Stimulated activated CD8-positive, alpha-beta memory T cell treated with anti-CD3 and anti-CD28 coated beads, Interleukin-7, amount 100 ng/mL, for 4 hours (primary cell): ENCODE measurements at places on chromosomes 3 and 15.

DNA sequence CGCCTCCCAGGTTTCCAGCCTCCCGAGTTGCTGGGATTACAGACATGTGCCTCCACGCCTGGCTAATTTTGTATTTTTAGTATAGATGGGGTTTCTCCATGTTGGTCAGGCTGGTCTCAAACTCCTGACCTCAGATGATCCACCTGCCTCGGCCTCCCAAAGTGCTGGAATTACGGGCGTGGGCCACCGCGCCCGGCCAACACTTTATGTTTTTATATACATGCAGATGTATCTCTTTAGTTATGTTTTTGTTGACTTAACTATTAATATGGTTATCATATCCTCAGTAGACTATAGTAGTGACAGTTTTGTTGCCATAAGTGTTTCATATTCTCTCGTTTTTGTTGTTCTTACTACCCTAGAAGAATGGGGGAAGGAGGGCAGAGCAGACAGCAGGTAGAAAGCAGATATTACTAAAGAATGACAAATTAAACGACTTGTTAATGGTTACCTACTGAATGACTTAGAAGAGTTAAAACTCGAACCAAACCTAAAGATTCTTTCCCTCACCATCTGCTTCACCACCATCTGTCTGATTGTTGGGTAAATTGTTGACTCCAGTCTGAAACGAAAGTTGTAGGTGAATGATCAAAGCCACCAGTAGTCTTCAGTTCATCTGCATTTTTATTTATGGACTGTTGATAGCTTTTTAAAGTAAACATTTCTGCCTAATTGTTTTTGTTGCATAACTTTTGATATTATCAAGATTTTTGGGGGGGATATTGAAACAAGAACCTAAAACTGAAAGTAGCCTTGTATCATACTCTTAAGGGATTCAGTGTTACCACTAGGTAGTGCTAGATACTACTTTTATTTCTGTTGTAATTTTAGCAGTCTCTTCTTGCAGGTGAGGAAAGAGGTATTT, 89.3 kb downstream of the RASA2 start:
- no peak for DNase-seq

DNA sequence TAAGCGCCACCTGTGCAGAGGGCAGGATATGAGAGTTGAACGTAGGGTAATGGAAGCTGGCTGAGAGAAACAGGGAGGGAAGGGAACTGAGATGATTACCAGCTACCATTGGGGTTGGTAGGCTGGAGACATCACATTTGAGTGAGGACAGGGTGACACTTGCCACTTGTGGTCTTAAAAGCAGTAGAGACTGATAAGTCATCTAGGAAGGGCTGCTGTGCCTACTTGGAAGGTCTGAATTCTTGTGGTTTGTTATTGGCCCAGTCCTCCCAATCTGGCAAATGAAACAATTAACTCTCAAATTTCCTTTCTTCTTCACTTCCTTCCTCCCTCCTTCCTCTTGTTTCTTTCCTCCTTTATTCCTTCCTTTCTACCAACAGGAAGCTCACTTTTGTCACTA, 46.8 kb downstream of the COL6A5 start:
- no peak for DNase-seq

DNA sequence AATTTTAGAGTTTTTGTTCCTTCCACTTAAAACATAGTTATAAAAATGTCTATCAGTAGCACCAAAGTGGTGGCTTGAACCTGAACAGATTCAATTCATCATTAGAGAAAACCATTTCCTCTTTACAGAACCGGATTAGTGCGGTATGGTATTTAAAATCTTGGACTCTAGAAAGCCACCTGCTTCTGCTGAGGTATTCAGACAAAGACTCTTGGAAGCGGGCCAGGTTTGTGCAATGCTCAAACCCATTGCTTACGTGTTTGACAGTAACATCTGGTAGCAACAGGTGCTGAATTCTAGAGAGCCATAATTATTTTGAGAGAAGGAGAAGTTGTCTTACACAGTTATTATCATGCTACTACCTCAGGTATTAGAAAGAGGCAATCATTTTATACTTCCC, 290.5 kb downstream of the NAALADL2 start:
- DNase-seq: no peak

DNA sequence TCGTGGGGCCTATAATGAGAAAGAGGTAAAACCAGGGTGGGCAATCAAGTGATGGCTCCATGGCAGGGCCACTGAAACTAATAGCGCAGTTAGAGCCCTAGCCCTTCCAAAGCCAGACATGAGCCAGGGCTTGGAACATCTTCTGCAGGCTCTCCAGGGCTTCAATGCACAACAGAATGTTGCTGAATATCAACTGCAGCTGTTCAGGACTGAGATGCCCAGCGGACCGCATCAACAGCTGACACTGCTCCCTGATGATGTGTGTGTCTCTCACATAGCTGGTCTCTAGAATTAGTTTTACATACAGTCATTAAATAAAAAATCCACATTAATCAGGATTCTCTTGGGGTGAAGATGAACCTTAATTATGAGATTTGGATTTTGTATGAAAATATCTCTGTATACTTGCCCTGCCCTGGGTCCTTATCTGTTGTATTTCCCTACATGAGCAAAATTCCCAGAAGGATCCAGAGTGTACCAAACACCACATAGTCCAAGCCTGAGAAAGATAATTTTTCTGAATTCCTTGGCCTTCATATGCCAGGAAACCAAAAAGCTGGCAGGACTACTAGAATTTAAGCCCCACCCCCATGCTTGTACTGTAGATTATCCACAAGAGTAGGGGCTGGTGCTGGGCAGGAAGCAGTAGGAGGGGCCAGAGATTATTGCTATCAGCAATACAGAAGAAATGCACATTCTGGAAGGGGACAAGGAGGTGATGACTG, 7.7 kb upstream of the GOLGB1 start:
- DNase-seq: no peak

DNA sequence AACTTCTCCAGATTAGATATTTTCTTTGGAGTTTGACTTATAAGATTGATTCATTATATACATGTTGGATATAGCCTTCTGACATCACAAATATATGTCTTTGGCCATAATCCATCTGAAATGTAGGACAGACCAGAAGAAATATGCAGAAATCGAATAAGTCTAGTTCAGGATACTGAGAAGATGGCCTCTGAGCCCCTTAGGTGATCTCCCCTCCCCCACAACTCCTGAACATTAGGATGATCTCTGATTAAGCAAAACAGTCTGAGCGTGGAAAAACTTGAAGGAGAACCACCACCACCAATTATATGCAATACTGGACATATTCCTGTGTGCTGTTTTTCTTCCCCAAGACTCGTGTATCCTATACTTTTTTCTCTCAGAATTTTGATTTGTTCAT, 3.2 kb downstream of the SETD5 start:
- DNase-seq: no peak

DNA sequence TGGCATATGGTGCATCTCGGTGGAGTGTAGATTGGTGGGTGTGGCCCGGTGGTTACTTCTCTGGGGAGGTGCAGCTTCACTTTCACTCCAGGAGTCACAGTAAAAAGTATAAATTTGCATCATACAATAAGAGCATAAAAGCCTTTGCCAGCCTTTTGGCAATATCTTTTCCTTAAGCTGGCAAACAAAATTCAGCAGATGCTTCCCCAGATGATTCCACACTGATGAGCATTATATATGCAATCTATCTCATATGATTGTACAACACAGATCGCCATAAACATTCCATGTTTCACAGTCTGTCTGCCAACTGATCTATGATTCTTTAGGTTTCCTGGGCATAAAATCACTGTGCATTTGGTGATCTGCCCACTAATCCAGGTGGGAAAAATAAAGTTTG, 120.2 kb upstream of the ALCAM start:
- DNase-seq: no peak

GRCh38 chr15:31476236-31476810, 149.7 kb downstream of the KLF13 start:
- no peak for DNase-seq

DNA sequence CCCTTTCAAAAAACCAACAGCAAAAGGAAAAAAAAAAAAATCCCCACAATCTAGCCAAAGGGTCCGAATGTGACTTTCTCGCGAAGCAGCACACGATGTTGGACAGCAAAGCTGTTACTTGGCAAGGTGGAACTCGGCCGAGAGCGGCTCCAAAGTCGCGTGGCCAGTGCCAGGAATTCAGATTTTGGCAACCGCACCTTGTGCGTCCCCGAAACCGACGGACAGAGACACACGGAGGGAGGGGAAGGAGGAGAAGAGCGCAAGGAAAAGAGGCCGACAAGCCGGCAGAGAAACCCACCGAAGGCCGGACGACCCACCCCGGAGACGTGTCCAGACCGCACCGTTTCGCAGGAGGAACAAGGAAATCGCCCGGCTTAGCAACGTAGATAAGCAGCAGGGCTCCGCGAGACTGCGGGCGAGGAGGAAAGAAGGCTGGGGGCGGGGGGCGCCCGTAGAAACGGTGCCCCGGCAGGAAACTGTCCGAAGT, 517.3 kb downstream of the MECOM start:
- no peak for DNase-seq

DNA sequence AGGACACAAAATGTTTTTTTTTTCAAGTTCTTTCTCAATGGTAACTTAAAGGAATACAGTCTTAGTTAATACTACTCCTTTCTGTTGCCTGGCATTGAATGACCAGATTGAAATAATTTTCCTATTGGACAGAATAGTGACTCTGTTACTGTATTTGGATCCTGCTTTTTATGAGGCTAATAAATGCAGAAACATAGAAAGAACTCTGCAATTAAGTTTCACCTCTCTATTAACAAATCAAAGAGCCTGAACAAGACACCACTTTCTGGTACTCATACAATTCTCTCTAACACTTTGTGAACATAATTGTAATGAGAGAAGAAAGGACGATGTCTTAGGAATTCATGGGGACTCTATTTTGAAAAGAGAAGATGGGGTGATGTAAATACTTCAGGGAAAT, 308.4 kb upstream of the ROBO2 start:
- DNase-seq: no peak

- DNase-seq: no peak
Observed at GRCh38 chr3:142523921-142524566, 54.5 kb downstream of the ATR start.

DNA sequence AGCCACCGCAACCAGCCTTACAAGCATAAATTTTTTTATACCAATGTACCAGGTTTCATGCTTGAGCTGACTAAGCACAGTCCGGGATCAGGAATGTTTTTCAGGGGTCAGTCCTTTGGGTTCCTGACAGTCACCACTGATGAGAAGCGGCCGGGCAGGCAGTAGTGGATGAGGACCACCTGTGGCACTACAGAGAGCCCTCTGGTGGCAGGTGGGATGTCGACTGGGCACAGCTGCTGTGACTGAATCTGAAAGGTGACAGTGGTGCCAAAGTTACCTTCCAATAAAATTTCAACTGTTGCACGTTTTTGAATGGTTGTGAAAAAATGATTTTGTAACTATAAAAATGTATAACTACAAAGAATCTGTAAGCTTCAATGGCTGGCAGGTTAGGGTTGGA, 34.0 kb downstream of the TPRA1 start:
- DNase-seq: no peak

DNA sequence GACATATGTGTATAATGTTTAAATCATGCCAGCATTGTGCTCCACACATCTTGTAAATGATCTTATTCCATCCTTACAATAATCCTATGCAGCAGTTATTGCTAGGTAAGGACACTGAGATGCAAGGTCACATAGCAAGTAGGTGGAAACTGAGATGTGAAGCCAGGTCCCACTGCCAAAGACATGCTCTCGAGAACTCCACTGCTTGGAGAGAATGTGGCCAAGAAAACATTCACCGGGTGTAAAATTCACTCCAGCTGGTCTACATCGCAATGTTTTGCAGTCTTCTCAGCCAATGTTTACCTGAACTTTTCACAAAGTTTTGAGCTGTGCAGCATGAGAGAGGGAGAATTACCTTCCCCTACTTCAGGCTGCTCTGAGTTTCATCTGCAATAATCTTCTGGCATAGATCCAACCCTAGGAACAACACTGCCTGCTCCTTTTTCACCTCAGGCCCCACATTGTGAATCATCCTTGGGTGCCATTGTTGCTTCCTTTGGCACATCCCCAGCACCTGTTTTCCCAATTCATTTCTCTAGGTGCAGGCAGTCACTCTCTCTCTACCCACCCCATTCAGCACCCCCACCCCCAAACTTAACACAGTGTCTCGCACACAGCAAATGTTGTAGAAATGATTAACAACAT, 53.5 kb upstream of the PRTG start:
- no peak for DNase-seq

DNA sequence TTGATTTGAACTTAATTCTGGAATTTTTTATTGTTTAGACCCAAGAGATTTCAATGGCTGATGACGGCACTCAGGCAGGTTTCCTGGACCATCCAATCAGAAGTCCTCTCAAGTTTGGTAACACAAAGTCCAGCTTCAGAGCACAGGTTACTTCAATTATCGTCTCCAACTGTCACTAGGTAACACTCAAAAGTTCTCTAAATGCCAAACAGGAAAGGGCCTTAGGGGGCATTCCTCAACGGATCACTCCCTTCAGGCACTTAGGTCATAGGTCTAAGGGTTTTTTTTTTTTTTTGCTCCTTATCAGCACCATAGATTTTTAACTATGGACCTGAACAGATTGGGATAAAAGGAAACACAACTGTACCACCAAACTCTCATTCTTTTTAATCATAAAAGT, 85.8 kb downstream of the MEIS2 start:
- DNase-seq: no peak

DNA sequence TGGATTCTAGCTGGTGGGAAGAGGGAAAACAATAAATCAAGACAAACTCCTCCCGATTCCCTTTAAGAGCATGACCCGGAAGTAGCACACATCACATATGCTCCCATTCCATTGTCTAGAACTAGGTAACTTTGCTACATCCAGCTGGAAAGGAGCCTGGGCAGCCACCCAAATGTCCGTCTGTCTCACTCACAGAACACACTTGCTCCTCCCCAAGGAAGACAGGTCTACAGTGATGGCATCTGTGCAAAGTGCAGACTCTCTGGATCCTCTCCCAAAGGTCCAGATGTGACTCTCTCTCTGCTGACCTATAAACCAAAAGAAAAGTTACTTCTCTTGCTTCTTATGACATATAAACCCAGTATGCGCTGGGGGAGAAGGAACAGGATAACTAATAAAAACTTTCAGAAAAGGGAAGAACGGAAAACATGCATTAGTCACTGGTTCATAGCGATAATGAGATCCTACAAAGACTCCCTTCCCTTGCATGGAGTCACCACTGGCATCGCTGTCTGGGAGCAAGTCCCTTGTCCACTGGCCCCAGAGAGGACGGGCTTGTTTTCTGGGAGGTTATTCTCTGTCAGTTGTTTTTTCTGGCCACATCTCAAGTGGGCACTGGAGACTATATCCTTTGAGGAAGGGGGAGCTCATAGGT, 29.8 kb upstream of the EPHB3 start:
- no peak for DNase-seq

DNA sequence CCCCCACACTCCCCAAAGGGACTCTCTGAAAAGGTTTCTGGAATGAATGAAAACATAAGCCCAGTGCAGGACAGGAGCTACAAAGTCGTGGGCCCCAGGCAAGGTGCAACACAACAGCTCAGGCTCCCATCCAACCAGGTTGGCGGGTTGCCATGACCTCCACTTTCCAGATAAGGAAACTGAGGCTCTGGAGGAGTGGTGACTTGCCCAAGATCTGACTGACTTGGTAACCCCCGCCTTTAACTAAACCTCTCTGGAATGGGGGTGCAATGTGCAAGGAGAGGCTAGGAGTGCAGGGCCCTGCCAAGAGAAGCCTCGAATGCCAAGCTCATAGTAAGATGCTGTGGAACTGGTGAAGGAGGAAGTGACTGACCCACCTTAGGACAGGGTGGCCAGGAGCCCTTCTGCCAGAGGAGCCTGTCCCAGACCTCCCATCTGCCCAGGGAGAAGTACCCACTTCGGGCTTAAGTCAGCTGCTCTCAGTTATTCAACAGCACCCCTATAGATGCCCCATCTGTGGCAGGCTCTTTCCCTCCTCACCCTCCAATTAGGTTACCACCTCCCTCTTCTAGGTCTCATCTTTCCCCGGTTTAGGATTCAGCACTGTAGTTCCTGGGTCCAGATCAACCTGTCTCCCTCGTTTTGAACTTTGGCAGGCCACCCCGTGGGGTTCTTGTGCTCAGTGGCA, 553 bp upstream of the TNNC1 start:
- DNase-seq: no peak
